ENCODE measurements at places on chromosomes 4 and X.
A peak's percentile ranks its signal among the peaks of the same experiment; 100 is the strongest.

GRCh38 chrX:102672856-102673255 is 21.6 kb downstream of the GPRASP1 start:
- DNase-seq: no peak

- no peak for DNase-seq
These were observed 20.7 kb upstream of the MAB21L2 start for GRCh38 chr4:150561143-150561737.

GRCh38 chr4:76697129-76697803 is 200.7 kb downstream of the SOWAHB start:
- DNase-seq: no peak

DNA sequence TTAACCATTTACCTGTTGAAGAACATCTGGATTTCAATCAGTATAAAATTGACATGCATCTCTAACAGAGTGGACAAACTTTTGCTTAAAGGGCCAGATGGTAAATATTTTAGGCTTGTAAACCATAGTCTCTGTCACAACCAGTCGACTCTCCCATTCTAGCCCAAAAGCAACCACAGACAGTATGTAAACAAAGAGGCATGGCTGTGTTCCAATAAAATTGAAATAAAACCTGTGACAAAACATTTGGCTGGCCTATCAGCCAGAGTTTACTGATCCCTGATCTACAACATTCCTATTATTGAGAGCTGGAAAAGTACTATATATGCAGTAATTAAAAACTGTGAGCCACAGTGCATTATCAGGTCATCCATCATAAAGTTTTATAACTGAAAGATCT is 3.2 kb downstream of the CENPC start:
- no peak for DNase-seq

DNA sequence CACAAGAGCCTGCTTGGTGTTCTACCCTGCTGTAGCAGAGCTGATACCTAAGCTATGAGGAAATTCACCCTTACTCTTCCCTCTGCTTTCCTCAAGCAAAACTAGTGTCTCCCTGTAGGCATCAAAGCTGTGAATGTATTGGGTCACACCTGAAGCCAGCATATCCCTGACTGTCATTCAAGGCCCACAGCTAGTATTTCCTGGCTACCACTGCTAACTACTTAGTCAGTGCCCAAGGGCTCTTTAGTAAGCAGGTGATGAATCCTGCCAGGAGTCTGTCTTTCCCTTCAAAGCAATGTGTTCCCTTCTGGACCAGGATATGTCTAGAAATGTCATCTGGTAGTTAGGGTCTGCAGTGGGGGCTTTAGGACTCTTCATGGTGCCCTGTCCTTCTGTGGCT is 125.7 kb downstream of the RPA4 start:
- DNase-seq: no peak

- no peak for DNase-seq
These were observed 21.5 kb downstream of the RXFP1 start for GRCh38 chr4:158543191-158543590.

DNA sequence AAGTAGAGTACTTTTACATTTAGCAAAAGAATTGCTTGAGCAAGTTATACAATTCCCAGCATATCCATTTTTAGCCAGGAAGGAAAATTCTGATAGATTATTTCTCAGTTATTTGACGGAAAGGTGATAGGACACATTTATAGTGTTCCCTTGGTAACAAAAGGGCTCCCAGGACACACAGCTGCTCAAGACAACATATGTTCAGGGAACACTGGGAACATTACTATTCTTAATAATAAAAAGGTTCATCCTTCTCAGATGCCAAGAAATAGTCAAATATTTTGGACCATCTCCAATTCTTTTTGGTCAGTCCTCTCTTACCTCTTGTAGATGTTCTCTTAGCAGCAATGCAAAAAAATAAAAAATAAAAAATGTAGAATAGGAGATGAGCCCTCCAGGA is 66.8 kb upstream of the SMAD1 start:
- no peak for DNase-seq

GRCh38 chr4:186172546-186172945 is 18.8 kb upstream of the CYP4V2 start:
- DNase-seq: no peak

DNA sequence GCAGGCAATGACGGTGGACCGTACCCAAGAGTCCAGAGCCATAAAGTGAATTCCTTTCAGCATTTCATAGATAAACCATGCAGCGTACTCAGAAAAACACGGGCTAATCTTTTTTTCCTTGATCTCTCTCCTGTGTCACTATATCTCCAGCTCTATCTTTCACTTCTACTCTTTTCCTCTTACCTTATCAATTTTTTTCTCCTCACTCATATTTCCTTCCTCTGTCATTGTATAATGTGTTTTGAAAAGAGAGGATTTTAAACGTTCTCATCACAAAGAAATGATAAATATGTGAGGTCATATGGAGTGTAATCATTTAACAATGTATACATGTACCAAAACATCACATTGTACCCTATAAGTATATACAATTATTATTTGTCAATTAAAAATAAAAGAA is 176.5 kb downstream of the CPE start:
- no peak for DNase-seq

DNA sequence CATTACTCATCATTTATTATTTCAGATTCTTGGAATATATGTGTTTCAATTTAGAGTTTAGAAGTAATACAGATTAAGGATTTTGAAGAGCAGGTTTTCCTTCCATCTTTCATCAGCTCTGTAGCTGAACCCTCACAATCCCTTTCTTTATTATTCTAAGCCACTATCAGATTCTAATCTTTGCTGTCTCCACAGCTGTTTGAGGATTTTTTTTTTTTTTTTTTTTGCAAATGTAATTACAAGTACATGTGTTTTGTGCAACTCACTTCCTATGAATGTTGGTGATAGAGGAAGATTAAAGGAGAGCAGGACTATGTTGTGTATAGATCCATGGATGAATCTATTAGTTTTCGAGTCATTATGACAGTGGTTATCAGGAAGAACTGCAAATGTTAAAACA is 87.4 kb upstream of the TENM3 start:
- no peak for DNase-seq

DNA sequence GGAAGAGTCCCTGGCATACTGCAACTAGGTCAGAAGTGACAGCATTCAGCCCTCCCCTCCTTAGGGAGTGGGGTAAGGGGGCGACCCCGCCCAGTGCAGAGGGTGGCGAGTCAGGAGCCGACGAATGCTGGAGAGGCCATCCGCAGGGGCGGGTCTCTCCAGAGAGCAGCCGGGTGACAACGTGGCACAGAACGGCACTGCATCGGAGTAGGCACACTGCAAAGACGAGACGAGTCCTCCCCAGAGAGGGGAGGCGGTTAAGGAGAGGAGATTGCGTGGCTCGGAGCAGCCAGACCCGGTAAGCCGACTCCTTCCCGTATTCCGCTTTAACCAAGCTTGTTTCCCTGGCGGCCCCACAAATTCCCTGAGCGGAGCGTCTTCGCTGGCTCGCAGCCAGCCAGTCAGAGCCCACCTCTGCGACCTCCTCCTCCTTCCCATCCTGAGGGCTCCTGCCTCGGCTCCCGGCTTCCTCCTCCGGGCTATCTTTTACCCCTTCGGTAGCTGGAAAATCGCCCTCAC is 54.9 kb downstream of the LINC00632 start:
- DNase-seq: peak; percentile 48

DNA sequence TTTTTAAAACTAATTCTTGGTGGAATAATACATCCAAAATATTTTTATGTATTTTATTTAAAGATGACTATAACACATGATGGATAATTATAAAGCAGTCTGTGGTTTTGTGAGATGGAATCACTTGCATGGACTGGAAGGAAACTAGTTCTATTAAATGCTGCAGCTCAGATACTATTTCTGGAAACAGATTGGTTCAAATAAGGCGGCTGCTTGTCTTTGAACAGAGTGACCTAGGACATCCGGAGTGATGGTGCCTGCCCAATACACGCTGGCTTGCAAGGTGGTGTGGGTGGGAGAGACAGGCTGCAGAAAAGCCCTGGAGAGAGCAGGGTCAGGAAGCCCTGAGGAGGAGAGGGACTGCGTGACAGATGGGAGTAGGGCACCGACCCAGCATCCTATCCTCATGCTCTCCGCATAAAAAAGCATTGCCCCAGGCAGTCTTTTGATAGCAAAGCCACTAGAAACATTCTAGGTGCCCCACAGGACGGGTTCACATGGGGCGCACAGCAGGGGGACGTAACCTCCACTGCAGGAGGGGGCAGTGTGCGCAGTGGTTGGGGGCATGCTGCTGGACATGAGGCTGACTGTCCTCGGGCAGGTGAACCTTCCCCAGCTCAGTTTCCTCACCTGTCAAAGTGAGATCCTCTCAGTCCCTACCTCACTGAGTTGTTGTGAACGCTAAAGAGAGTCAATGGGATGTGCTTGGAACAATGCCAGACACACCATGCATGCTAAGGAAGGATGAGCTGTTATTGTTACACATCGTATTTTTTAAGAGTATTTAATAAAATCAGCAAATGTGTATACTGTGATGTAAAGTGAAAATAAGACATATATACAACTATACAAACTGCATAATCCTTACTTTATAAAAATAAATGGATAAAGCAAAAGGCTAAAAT is 71.3 kb downstream of the EVC2 start:
- no peak for DNase-seq

GRCh38 chrX:13223868-13224567 is 95.8 kb downstream of the ATXN3L start:
- DNase-seq: no peak

DNA sequence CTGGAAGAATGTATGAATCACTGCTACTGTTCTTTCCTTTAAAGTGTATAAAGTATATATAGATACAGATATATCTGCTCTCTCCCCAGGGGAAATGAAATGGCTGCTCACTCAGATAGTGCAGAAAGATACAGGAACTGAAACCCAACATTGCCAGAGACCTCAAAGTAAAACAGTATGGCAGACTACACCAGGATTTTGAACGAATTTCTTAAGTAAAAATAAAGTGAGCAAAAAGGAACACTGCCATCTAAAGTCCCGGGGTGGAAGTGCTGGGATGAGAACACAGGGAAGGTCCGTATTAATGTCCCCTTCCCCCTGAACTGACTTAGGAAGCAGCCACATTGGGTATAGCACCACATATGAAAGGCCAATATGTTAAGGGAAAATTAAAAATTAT is 93.4 kb downstream of the TMA16 start:
- DNase-seq: no peak
